ENCODE measurements at places on chromosomes 3 and 15. TPM values are rescaled to one million over a fixed set of nuclear protein-coding genes. Genes with fewer than 3 reads are reported as not detected.

DNA sequence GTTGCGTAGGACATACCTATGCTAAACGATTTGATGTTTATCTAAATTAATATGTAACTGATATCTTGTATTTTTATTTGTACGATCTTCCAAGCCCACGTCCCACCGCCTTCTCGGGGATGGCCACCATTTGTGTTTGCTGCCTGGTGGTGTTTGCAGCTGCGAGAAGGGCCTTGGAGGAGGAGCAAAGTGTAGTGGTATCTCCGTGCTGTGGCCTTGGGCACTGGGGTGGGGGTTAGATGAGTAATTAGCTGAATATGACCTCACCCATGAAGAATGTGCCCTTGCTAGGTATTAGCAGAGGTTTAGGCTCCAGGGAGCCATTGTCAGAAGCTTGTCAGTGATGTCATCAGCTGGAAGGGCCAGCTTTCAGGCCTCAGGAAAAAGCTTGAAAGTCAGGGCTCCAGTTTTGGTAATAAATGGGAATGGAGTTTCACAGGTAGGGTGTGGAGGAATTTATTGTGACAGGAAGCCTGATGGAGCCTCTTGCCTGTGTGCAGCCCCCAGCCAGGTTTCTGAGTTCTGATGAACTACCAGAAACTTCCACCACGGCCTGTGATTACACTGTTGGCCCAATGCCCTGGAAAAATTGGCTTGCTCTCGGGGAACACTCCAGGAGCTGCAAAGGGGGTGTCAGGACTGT lies 41.0 kb downstream of the FLNB start:
- no peaks in the 10 kb centered on the region for H3K27me3 ChIP-seq
- no peaks in the 10 kb centered on the region for H3K36me3 ChIP-seq
- H3K4me3 ChIP-seq, result no peak overlapping the region
- peaks cover 76% of the 10 kb centered on the region for H3K4me1 ChIP-seq
- H3K27ac ChIP-seq, result peak overlapping the region; percentile 93

GRCh38 chr15:57479005-57479404 lies 102.7 kb downstream of the CGNL1 start:
- peaks cover 47% of the 10 kb centered on the region for H3K4me1 ChIP-seq
- peak; percentile 58 for DNase-seq
- no peaks in the 10 kb centered on the region for H3K36me3 ChIP-seq
- H3K27me3 ChIP-seq, result no peaks in the 10 kb centered on the region
- H3K27ac ChIP-seq, result peak overlapping the region; percentile 80

- H3K27ac ChIP-seq, result no peak overlapping the region
- H3K4me1 ChIP-seq, result peaks cover 9% of the 10 kb centered on the region
- no peaks in the 10 kb centered on the region for H3K27me3 ChIP-seq
Measured at GRCh38 chr15:88932875-88933330, 19.7 kb upstream of the MFGE8 start.

- DNase-seq, result no peak
- no peaks in the 10 kb centered on the region for H3K27me3 ChIP-seq
- no peak overlapping the region for H3K27ac ChIP-seq
- H3K36me3 ChIP-seq, result no peaks in the 10 kb centered on the region
- H3K4me3 ChIP-seq, result no peak overlapping the region
- H3K4me1 ChIP-seq, result no peaks in the 10 kb centered on the region
Measured at GRCh38 chr15:71237456-71238188, 122.4 kb downstream of the THSD4 start.

- no peaks in the 10 kb centered on the region for H3K27me3 ChIP-seq
- no peaks in the 10 kb centered on the region for H3K36me3 ChIP-seq
- no peak overlapping the region for H3K4me3 ChIP-seq
- no peak overlapping the region for H3K27ac ChIP-seq
- no peak for DNase-seq
Measured at GRCh38 chr15:45496658-45497057, 25.9 kb downstream of the SLC30A4 start.

DNA sequence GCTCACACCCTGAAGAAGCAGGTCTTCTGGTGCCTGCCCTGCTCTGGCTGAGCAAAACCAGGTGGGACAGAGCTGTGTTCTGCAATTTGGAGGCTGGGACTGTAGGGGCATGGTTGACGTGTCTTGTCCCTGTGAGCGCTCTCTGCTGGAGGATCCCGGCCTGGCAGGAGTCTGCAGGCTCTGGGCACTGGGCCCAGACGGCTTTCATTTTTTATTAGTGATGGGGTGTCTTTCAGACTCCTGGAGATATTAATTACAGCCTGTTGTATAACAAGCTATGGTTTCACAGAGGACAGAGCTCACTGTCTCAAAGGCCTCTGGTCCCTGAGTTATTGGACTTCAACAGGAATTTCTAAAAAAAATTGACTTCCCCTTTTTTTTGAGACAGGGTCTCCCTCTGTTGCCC lies 29.5 kb upstream of the ZNF710 start:
- H3K27ac ChIP-seq, result no peak overlapping the region
- no peaks in the 10 kb centered on the region for H3K36me3 ChIP-seq
- peak; percentile 48 for DNase-seq
- no peak overlapping the region for H3K4me3 ChIP-seq
- no peaks in the 10 kb centered on the region for H3K27me3 ChIP-seq
- H3K4me1 ChIP-seq, result peaks cover 12% of the 10 kb centered on the region

DNA sequence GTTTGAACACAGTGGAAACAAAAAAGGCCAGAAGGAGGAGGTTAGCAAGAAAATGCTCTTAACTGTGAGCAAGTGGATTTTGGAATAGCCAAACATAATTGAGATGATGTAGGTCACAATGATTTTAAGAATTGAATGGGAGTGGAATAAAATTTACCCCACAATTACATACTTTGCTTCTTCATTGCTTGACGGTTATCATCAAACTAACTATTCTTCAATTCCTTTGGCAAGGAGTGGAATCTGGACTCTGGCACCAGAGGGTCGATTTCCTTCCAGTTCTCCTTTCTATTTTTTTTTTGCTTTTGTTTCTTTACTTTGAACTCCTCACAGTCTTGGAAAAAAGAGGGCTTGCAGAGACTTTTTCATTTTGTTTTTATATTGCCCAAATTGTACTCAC lies 634.5 kb upstream of the TGFBR2 start:
- H3K36me3 ChIP-seq, result no peaks in the 10 kb centered on the region
- peaks cover 4% of the 10 kb centered on the region for H3K4me1 ChIP-seq
- DNase-seq, result no peak
- no peak overlapping the region for H3K27ac ChIP-seq

DNA sequence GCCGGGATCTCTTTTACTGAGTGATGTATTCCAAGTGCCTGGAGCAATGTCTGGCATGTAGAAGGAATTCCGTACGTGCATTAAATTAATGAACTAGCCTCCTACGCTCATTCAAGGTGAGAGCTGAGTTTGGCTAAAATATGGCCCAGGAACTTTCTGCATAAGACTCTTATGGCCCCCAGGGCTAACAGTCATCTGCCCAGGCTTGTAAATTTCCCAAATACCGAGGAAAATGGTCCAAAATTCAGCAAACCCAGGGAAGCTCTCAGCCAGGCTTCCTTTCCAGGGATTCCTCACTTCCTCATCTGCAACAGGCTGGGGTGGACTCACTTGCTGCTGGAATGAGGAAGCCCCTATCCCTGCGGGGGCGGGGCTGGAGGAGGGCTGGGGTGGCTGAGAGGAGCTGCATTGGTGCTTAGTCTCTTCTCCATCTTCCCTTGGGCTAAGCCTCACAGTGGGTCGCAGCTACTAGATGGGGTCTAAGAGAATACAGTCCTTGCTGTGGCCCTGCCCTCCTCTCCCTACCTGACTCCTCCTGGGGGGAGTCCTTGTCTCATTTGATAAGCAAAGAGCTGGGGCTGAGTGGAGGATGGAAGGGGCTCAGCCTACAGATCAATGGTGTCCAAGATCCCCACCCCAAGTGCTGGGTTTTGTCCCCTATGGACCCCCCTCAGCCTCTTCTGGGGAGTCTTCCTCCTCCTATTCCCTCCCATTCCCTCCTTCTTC lies 28.5 kb upstream of the APOD start:
- no peak overlapping the region for H3K27ac ChIP-seq
- H3K27me3 ChIP-seq, result no peaks in the 10 kb centered on the region
- H3K4me3 ChIP-seq, result no peak overlapping the region
- no peaks in the 10 kb centered on the region for H3K36me3 ChIP-seq
- no peaks in the 10 kb centered on the region for H3K4me1 ChIP-seq

- no peak overlapping the region for H3K27ac ChIP-seq
- DNase-seq, result no peak
- no peaks in the 10 kb centered on the region for H3K36me3 ChIP-seq
- no peak overlapping the region for H3K4me3 ChIP-seq
- peaks cover 5% of the 10 kb centered on the region for H3K4me1 ChIP-seq
- H3K27me3 ChIP-seq, result no peaks in the 10 kb centered on the region
Measured at GRCh38 chr3:54847361-54847760, 80.5 kb downstream of the LRTM1 start.

DNA sequence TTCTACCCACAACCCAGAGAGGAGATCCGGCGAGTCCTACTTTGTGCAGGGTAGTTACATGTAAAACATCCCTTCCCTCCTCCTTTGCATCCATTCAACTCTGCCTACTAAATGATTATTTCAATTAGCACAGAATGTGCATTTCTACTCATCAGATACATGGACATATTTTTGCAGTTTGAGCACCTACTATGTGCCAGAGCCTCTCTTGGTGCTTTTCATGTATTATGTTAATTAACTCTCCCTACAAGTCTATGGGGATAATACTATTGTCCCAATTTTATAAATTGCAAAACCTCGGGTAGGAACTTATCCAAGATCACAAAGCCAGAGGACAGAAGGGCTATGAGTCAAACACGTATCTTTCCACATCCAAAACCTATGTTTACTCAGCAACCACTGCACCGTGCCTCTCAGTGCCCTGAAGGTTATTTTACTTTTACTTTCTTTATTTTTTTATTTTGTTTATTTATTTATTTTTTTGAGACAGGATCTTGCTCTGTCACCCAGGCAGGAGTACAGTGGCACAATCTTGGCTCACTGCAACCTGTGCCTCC lies 432.8 kb downstream of the MAGI1 start:
- H3K4me1 ChIP-seq, result peaks cover 12% of the 10 kb centered on the region
- H3K4me3 ChIP-seq, result no peak overlapping the region
- no peaks in the 10 kb centered on the region for H3K27me3 ChIP-seq

- peaks cover 27% of the 10 kb centered on the region for H3K36me3 ChIP-seq
- no peaks in the 10 kb centered on the region for H3K27me3 ChIP-seq
- peak overlapping the region; percentile 66 for H3K27ac ChIP-seq
- peaks cover 67% of the 10 kb centered on the region for H3K4me1 ChIP-seq
- peak; percentile 22 for DNase-seq
Measured at GRCh38 chr3:124999317-124999716, 56.5 kb downstream of the HEG1 start.

GRCh38 chr3:127954640-127955039 lies 39.6 kb downstream of the KBTBD12 start:
- H3K4me3 ChIP-seq, result no peak overlapping the region
- H3K36me3 ChIP-seq, result no peaks in the 10 kb centered on the region
- peaks cover 10% of the 10 kb centered on the region for H3K4me1 ChIP-seq
- no peaks in the 10 kb centered on the region for H3K27me3 ChIP-seq
- no peak overlapping the region for H3K27ac ChIP-seq

DNA sequence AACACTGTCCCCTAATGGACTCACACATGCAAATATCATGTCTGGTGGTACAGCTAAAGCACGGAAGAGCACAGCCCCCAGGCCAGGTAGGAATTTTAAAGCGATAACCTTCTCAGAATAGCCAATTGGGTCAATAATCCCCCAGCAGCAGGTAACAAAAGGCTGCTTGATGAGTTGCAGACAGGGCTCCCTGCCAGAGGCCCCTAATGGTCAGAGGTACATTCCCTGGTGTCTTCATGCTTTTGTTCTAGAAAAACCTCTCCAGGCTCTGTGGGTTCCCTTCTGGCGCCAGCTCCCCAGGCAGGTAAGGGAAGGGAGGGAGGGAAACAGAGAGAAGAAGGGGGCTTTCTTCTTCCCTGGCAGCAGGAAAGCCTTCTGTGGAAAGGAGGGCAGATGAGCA lies 43.4 kb upstream of the PRTG start:
- H3K4me1 ChIP-seq, result no peaks in the 10 kb centered on the region
- H3K27me3 ChIP-seq, result no peaks in the 10 kb centered on the region
- no peak for DNase-seq
- H3K4me3 ChIP-seq, result no peak overlapping the region
- H3K36me3 ChIP-seq, result no peaks in the 10 kb centered on the region
- H3K27ac ChIP-seq, result no peak overlapping the region

DNA sequence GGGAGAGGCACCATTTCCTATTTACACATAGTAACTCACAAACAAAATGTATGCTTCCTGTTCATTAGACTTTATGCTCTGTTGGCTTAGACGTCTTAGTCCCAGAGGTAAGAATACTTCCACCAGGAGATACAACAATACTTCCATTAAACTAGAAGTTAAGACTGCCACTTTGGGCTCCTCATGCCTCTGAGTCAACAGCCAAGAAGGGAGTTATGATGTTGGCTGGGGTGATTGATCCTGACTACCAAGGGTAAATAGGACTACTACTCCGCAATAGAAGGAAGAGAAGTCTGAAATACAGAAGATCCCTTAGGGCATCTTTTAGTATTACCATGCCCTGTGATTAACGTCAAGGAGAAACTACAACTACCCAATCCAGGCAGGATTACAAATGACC lies 43.5 kb upstream of the ABI3BP start:
- no peaks in the 10 kb centered on the region for H3K36me3 ChIP-seq
- no peak for DNase-seq
- no peaks in the 10 kb centered on the region for H3K27me3 ChIP-seq
- peak overlapping the region; percentile 71 for H3K27ac ChIP-seq
- H3K4me1 ChIP-seq, result peaks cover 12% of the 10 kb centered on the region

GRCh38 chr3:134074790-134075567 lies 45.3 kb upstream of the SLCO2A1 start:
- H3K4me3 ChIP-seq, result no peak overlapping the region
- peaks cover 16% of the 10 kb centered on the region for H3K4me1 ChIP-seq
- H3K27ac ChIP-seq, result no peak overlapping the region
- DNase-seq, result no peak
- no peaks in the 10 kb centered on the region for H3K27me3 ChIP-seq

DNA sequence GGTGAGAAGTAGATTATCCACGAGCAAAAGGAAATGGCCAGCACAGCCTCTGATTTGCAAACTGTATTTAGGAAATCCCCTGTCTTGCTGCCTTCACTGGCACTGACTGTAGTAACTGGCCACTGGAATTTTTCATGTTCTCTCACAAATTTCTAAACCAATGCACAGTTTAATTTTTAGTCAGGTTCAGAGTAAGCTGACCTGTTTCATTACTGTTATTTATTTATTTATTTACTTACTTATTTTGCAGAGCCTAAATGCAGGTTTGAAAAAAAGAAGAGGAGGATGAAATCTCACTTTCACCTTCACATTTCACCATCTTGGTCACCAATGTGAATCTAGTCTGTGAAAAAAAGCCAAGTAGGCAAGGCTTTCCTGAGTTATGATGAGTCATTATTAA lies 291.0 kb downstream of the PLOD2 start:
- H3K36me3 ChIP-seq, result no peaks in the 10 kb centered on the region
- DNase-seq, result no peak
- no peak overlapping the region for H3K27ac ChIP-seq
- H3K4me3 ChIP-seq, result no peak overlapping the region
- no peaks in the 10 kb centered on the region for H3K4me1 ChIP-seq

The CLEC3B gene
- total RNA-seq, result 30.9 TPM

The MDFIC2 gene
- not detected for total RNA-seq

The GOLGA8R gene
- 22.2 TPM for total RNA-seq

The PAK6 gene
- 33.9 TPM for total RNA-seq

The CHSY1 gene
- 18.7 TPM for total RNA-seq

The MEX3B gene
- total RNA-seq, result 1.8 TPM

The LMCD1 gene
- total RNA-seq, result 13.9 TPM

The ONECUT1 gene
- not detected for total RNA-seq

Measured in thyroid gland (tissue), 4 donors.